Stimulated activated CD4-positive, alpha-beta T cell treated with anti-CD3 and anti-CD28 coated beads, Interleukin-4, amount 100 ng/mL, for 1 hour (primary cell): ENCODE measurements at places on chromosomes 13 and 19.

DNA sequence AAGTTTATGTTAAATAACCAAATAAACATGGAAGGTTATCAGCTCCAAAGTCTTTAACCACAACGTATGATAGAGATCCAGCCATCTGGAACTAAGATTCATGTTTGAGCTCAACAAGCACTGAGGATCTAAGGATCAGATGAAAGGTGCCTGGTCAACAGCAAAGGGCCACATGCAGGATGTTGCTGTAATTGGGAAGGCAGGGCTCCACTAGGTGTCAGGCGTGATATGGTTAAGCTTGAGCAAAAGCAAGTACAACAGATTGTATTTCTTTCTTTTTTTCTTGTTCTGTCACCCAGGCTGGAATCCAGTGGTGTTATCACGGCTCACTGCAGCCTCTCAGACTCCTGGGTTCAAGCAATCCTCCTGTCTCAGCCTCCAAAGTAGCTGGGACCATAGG lies 12.0 kb downstream of the EBPL start:
- no peak for DNase-seq

DNA sequence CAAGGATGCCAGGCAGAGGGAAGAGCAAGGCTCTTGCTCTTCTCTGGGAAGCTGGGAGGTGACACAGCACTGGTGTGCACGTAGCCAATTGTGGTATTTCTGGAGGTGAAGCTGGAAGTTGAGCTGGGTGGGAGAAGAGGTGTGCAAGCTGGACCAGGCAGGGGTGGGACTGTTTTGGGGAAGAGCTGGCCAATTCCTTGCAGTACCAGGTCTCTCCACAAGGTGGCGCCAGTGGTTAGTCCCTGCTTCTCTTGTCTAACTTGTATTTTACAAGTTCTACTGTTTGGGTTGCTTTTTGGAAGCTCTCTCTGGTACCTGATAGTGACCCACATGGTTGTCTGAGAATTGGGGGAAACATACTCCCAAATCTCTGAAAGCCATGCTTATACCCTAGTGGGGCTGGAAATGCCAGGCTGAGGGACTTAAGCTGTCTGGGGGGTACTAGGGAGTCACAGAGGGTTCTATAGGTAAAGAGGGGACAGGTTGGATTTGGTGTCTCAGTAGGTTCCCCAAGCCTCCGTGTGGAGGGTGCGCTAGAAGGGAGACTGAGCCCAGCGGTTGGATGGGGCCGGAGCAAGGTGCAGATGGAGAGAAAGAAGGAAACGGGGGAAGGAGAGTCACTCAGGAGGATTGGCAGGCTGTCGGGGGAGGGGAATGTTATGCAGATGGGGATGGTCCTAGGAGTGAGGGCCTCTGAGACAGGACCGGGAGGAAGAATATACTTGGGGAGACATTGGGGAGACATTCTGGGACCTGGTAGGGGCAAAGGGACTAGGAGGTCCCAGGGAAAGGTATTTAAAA lies 3.0 kb downstream of the HPN start:
- DNase-seq, result peak; percentile 57

- no peak for DNase-seq
Measured at GRCh38 chr13:44230736-44231135, 142.9 kb upstream of the SERP2 start.

DNA sequence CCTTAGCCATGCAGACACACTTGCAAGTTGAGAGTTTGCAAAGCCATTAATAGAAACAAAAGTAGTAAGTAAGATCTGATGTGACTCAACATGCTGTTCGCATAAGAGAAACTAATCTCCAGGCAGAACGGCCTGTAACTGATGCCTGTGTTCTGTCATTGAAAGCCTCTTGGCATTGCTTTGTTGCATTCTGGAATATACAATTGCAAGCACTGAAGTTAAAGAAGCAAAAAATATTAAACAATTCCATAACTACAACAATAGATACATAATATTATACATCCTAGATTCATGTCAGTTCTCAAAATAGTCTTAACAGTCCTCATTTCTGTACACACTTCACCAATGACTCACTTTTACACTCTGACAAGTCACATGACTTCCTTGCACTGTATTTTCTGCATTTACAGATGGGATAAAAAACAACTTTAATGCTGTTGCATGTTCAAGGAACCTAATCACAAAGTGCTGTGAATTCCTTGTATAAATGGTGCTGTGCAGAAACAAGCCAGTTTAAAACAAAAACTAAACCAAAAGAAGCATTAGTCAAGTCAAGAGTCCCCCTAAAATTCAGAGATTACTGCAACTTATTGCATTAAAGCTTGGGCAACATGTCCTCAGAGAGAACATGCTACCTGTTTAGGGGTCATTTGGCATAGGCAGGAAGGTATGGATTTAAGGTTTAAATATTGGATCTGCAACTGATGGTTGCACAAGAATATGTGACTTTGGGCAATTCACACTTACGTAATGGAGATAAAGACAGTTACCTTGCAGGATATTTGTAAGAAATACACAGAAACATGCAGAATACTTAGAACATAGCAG lies 79.5 kb upstream of the SERP2 start:
- no peak for DNase-seq

DNA sequence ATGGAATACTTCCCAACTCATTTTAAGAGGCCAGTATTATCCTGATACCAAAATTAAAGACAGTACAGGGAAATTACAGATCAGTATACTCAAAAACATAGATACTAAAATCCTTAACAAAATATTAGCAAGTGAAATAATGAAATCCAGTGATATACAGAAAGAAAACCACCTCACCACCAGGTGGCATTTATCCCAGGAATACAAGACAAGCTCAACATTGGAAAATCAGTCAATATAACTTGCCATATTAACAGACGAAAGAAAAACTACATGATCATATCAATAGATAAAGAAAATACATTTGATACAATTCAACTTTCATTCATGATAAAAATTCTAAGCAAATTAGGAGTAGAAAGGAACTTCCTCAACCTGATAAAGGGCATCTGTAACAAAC lies 6.7 kb upstream of the GNA15 start:
- no peak for DNase-seq

DNA sequence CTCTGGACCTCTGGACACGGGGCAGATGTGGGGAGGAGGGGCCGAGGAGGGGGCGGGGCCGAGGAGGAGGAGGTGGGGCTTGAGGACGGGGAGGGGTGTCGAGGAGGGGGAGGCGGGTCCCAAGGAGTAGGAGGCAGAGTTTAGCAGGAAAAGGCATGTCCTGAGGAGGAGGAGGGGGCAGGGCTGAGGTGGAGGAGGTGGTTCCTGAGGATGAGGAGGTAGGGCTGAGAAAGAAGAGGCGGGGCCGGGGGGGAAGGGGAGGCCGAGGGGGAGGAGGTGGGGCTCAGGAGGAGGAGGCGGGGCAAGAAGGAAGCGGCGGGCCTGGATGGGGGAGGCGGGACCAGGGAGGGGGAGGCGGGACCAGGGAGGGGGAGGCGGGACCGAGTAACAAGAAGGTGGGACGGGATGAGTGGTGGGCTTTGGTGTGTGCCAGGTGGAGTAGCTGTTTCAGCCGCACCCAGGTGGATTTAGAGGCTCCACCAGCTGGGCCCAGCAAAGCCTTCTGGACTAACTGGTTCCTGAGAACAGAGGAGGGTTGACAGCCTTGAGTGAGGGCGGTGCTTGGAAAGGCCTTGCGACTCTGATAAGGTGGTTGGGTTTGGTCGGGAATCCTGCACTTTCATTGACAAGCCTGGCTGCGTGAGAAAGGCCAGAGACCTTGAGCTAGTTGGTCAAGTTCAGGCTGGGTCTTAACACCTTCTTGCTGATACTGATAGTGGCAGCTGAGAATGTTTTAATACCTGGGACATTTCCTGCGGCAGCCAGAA lies 7.7 kb downstream of the TECR start:
- DNase-seq, result peak; percentile 48
